Gastroesophageal sphincter (tissue), 4 donors: ENCODE measurements at places on chromosomes 1 and 21.

GRCh38 chr1:184004935-184005334 is 32.6 kb downstream of the COLGALT2 start:
- no peak overlapping the region for H3K27ac ChIP-seq
- no peak overlapping the region for H3K4me3 ChIP-seq
- no peak for ATAC-seq
- H3K4me1 ChIP-seq, result no peaks in the 10 kb centered on the region
- H3K27me3 ChIP-seq, result no peaks in the 10 kb centered on the region

DNA sequence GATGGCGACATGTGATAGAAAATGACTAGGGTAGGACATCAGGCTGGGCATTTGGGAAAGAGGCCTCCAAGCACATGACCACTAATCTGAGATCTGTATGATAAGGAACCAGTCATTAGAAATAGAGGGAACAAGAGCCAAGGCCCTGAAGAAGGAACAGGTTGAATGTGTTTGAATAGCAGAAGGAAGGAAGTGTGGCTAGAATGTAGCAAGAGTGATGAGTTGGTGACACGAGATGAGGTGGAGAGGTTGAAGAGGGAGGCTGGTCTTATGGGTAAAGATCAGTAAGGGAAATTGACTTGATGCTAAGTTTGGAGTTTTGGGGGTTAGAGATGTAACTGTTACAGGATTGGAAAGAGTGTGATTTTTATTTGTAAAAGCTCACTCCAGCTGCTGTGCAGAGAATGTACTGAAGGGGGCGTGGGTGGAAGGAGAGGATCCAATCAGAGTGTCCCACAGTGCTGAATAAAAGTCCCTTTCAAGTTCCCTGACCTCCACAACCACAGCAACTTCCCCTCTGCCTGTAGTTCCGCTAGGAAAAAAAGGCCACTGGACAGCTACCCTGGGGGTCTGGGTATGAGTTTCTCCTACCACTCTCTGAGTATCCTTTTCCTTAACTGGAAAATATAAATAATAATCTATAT is 295.0 kb downstream of the OMA1 start:
- no peak overlapping the region for H3K4me3 ChIP-seq
- peaks cover 13% of the 10 kb centered on the region for H3K4me1 ChIP-seq
- no peaks in the 10 kb centered on the region for H3K36me3 ChIP-seq
- peaks cover 43% of the 10 kb centered on the region for H3K27me3 ChIP-seq

DNA sequence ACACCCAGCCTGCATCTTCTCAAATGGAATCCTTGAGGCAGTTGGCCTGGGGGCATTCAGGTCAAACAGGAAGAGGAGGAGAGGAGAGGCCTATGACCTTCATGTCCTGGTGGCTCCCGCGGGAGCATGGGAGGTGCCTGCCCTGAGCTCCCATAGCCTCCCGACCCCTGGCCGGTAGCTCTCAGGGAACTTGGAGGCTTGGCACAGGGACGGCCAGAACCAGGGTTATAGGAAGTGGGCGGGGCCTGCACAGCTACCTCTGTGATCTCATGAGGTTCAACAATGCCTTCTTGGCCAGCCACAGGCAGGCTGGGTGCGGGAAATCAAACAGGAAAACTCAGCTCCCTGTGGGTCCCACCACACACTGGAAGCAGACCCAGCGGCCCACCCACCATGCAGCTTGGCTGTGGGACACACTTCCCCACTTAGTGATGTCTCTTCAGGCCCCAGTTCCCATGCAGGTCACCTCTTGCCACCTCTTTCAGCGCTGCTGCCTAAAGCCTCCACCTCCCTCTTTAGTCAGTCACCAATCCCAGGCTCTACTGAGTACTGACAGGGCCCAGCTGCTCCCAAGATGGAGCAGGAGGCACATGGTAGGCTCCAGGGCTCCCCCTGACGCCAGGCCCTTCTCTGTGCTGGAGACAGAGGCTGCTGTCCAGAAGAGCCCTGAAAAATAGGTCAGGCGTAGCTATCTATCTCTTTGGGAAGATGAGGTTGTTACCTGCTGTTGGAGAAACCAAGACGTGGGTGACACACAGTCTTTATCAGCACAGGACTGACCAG is at the start of gene SLFNL1:
TSS of gene SLFNL1 (minus strand) at position 200 of the 783 bp plus-strand sequence. CDS start 1,065 bp downstream, outside the sequence.
- H3K27me3 ChIP-seq, result no peaks in the 10 kb centered on the region
- no peak within 1 kb of the TSS for H3K27ac ChIP-seq
- ATAC-seq, result no peak
- peaks cover 51% of the 10 kb centered on the region for H3K36me3 ChIP-seq
- no peak within 1 kb of the TSS for H3K4me3 ChIP-seq

DNA sequence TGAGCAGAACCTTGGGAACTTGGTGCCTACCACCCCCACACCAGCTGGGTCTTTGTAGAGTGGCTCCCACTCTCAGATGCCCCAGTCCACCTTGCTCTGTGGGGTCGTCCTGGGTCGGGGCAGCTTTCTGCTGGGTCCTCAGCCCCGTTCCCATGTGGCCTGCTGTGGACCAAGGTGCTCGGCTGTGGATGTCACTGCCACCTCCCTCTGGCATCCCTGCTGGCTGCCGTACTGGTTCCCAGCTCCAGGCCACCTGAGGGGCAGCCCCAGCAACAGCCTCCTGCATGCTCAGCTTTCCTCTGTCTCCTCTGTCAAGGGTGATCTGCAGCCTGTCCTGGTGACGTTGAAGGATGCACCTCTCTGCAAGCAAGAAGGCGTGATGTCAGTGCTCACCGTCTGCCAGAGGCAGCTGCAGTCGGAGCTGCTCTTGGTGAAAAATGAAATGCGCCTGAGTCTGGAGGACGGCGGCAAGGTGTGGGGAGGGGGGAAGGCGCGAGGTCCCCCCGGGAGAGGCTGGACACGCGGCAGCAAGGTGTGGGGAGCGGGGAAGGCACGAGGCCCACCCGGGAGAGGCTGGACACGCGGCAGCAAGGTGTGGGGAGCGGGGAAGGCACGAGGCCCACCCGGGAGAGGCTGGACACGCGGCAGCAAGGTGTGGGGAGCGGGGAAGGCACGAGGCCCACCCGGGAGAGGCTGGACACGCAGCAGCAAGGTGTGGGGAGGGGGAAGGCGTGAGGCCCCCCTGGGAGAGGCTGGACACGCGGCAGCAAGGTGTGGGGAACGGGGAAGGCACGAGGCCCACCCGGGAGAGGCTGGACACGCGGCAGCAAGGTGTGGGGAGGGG is 45.9 kb upstream of the DIP2A start:
- no peaks in the 10 kb centered on the region for H3K27me3 ChIP-seq
- no peak overlapping the region for H3K4me3 ChIP-seq
- peaks cover 83% of the 10 kb centered on the region for H3K36me3 ChIP-seq
- no peaks in the 10 kb centered on the region for H3K4me1 ChIP-seq
- ATAC-seq, result no peak

DNA sequence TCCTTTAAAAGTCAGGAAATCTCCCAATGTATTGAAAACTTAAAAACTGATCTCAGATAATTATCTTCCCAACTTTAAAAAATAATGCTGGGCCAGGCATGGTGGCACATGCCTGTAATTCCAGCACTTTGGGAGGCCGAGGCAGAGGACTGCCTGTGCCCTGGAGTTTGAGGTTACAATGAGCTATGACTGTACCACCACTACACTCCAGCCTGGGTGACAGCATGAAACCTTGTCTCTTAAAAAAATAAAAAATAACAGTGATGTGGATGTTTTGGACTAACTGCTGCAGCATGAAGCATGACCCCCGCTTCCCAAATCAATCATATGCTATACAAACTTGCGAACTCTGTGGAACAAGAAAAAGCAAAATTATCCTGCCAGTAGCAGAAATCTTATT is 186.3 kb downstream of the RERE start:
- H3K27ac ChIP-seq, result no peak overlapping the region
- H3K4me3 ChIP-seq, result no peak overlapping the region
- no peak for ATAC-seq
- H3K36me3 ChIP-seq, result no peaks in the 10 kb centered on the region

GRCh38 chr1:226732856-226733291 is 6.2 kb downstream of the ITPKB start:
- peaks cover 33% of the 10 kb centered on the region for H3K4me1 ChIP-seq
- no peaks in the 10 kb centered on the region for H3K27me3 ChIP-seq
- H3K4me3 ChIP-seq, result peak overlapping the region; percentile 25
- no peaks in the 10 kb centered on the region for H3K36me3 ChIP-seq
- ATAC-seq, result no peak
- peak overlapping the region; percentile 100 for H3K27ac ChIP-seq

DNA sequence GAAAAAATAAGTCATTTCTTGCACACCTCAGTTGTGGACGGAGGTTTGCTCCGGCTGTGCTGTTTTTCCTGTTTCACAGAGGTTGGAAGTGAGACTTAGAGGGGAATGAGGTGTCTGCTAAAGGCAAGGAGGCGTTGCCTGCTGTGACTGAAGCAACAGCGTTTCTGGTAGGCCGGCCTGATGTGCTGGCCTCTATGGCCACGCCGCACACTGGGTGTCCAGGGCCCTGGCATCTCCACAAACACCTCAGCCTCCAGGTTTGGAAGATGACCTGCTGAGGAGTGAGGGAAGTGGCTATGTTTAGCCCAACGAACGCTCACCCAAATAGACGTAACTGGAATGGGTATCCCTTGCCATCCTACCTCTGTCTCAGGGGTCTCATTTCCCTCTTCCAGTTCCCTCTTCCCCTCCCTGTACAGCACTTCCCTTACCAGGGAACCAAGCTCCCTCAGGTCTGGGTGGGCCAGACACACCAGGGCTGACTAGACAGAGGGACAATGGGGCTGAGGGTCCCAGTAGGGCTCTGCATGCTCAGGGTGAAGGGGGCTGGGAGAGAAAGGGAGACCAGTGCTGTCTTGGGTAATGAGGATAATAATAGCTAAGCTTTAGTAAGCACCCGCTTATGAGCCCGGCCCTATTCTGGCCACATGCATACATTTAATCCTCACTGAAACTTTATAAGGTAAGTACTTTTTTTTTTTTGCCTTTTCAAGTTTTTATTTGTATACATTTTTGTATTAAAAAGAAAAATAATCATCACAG is 11.9 kb downstream of the CACNA1S start:
- H3K27ac ChIP-seq, result no peak overlapping the region
- H3K36me3 ChIP-seq, result no peaks in the 10 kb centered on the region
- no peaks in the 10 kb centered on the region for H3K4me1 ChIP-seq

DNA sequence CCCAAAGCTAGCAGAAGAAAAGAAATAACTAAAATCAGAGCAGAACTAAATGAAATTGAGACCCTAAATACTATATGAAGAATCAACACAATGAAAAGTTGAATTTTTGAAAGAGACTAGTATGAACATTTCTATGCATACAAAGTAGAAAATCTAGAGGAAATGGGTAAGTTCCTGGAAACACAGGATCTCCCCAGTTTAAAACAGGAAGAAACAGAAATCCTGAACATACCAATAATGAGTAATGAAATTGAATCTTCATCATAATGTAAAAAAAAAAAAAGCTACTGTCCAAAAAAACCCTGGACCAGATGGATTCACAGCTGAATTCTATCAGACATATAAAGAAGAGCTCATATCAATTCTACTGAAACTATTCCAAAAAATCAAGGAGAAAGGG is 233.5 kb downstream of the PLPP3 start:
- H3K36me3 ChIP-seq, result no peaks in the 10 kb centered on the region
- no peaks in the 10 kb centered on the region for H3K27me3 ChIP-seq
- no peaks in the 10 kb centered on the region for H3K4me1 ChIP-seq
- no peak overlapping the region for H3K4me3 ChIP-seq

DNA sequence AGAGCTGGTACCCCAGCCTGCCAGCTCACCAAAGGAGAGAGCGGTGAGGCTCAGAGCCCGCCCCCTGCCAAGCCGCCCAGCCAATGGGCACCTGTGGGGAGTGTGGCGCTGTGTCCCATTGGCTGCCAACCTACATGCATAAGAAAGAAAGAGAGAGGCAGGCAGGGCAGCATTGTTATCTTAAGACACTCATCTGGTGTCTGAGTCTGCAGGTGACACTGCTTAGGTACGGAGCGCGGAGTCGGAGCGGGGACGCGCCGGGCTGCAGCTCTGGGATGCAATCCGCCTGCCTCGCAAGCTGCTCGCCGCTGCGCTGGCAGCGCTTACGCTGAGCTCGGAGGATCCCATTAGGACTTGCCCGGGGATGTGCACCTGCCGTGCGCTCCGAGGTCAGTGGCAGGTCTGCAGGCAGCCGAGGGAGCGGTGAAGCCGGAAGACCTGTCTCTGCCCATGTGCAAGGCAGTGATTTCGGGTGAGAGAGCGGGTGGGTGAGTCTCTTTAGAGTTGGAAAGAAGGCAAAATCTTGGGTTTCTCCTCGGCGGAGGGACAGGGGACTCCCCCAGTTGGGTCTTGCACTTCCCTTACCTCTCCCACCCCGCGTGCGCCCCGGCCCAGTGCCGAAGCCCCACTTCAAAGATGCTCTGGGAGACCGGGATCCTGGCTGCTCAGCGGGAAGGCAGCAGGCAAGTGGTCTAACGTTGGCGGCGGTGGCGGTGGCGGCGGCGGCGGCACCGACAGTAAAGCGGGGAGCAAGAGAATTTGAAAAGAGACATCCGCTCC is at the start of gene BRINP2:
TSS of gene BRINP2 (plus strand) at position 203 of the 780 bp plus-strand sequence. CDS start 58,919 bp downstream, outside the sequence.
- no peaks in the 10 kb centered on the region for H3K4me1 ChIP-seq
- H3K4me3 ChIP-seq, result peak within 1 kb of the TSS; percentile 11
- H3K27ac ChIP-seq, result no peak within 1 kb of the TSS
- H3K27me3 ChIP-seq, result peaks cover 87% of the 10 kb centered on the region

DNA sequence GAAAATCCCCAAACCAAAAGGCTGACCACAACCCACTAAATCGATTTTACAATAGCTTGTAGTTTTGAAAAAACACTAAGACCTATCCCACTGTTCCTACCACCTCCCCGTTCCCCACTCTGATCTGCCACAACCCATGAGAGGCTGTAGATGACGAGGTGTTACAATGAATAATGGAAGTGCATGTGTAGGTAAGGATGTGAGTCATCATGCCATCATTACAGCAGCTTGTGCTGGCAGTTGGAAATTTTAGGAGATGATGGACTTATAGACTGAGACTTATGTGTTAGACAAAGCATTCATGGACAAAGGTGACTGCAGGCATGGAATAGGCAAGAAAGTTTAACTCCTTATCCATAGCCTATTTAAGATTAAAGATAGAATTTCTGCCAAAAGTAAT is 184.7 kb upstream of the CACYBP start:
- no peak overlapping the region for H3K4me3 ChIP-seq
- no peak overlapping the region for H3K27ac ChIP-seq
- H3K4me1 ChIP-seq, result no peaks in the 10 kb centered on the region
- H3K36me3 ChIP-seq, result no peaks in the 10 kb centered on the region
- no peaks in the 10 kb centered on the region for H3K27me3 ChIP-seq
- no peak for ATAC-seq

DNA sequence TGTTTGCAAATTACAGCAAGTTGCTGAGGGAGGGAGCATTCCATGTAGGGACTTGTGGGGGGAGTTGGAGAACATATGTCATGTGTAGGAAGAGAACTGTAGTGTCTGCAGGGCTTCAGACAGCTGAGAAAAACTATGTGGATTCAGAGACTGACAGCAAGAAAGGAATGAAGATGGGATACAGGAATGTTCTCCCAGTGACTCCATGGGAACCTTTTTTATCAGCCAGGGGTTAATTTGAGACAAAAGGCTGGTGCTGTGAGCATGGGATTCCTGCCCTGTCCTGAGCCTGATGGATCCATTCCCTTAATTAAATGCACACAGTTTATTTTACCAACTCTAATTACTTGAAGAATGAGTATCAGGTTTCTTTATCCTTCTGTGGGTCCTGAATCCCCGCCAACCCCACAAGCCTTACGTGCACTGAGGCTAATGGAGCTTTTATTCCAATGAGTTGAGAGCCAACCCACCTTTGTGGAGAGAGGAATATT is 26.5 kb upstream of the PLXNA2 start:
- H3K36me3 ChIP-seq, result no peaks in the 10 kb centered on the region
- H3K27ac ChIP-seq, result no peak overlapping the region
- no peaks in the 10 kb centered on the region for H3K4me1 ChIP-seq
- no peak overlapping the region for H3K4me3 ChIP-seq
